Smooth muscle cell of the brain vasculature (primary cell): ENCODE measurements at places on chromosomes 1 and 21.

DNA sequence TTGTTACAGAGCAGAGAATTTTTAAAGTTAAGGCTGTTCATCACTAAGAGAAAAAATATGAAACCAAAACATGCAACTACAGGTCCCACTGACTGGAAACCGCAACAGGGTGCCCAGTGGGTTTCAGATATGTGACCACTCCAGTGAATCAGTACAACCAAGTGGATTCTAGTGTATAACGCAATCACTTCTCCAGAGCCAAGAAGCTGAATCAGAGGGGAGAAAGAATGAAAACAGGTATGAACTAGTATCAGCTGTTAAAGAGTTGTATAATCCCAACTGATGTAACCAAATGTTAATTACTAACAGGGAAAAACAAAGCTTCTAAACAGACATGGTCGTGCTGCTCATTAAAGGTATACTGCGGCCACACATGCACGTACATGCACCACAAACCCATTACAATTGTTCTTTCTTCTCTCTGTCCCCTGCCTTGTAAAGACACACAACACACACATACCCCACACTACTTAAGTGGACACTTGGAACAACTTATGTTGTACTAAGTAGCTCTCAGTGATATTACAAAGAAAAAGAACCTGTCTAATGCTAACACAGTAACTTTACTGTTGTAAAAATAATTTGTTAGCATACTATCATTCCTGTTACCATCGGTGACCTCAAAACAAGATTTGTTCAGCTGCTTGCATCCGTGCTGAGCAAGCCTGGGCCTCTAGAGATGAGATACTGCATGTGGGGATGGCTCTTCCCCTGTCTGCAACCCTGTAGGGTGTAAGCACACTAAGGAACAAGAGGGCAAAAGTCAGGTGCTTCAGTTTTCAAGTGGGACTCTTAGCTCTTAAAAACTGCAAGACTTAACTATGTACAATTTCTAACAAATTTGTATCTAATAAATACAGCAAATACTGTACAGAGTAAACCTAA is 74.2 kb downstream of the PTPN14 start:
- DNase-seq: peak; percentile 72

DNA sequence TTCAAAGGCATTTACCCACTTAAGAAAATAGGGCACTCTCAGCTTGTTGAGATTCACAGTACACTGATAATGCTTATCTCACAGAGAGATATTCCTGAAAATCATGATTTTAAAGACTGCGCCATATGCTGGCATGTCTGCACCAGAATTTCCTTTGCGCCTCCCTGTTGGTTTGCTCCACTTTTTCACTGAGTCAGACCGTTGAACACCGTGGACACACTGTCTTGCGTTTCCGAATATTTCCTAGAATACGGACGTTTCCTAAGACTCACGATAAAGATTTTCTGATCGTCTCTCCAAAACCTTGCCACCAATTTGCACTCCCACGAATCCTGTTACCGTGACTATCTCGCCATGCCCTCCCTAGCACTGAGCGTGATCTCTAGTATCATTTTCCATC is 497 bp upstream of the C1orf115 start:
- DNase-seq: no peak

DNA sequence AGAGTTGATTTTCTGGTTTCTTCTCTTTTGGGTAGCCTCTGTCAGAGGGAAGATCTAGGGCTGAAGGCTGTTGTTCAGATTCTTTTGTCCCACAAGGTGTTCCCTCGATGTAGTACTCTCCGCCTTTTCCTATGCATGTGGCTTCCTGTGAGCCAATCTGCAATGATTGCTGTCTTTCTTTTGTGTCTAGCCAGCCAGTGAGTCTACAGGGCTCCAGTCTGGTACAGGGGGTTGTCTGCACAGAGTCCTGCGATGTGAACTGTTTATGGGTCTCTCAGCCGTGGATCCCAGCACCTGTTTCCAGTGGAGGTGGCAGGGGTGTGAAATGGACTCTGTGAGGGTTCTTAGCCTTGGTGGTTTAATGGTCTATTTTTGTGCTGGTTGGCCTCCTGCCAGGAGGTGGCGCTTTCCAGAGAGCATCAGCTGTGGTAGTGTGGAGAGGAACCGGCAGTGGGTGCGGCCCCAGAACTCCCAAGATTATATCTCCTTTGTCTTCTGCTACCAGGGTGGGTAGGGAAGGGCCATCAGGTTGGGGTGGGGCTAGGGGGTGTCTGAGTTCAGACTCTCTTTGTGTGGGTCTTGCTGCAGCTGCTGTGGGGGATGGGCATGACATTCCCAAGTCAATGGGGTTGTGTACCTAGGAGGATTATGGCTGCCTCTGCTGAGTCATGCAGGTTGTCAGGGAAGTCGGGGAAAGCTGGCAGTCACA is 81.3 kb upstream of the C21orf91 start:
- DNase-seq: no peak

DNA sequence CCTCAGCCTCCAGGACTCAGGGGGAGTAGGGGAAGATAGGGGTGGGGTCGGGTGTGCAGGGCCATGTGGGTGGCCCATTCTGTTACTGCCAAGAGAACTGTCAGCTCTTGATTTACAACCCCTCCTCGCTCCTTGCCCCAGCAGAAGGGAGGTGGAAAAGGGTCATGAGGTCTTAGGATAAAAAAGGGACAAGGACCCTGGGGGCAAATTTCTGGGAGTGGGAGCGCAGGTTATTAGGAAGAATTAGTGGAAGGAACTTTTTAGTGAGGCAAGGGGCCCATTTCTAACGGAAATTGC is 812 bp downstream of the FAM110D start:
- DNase-seq: no peak

DNA sequence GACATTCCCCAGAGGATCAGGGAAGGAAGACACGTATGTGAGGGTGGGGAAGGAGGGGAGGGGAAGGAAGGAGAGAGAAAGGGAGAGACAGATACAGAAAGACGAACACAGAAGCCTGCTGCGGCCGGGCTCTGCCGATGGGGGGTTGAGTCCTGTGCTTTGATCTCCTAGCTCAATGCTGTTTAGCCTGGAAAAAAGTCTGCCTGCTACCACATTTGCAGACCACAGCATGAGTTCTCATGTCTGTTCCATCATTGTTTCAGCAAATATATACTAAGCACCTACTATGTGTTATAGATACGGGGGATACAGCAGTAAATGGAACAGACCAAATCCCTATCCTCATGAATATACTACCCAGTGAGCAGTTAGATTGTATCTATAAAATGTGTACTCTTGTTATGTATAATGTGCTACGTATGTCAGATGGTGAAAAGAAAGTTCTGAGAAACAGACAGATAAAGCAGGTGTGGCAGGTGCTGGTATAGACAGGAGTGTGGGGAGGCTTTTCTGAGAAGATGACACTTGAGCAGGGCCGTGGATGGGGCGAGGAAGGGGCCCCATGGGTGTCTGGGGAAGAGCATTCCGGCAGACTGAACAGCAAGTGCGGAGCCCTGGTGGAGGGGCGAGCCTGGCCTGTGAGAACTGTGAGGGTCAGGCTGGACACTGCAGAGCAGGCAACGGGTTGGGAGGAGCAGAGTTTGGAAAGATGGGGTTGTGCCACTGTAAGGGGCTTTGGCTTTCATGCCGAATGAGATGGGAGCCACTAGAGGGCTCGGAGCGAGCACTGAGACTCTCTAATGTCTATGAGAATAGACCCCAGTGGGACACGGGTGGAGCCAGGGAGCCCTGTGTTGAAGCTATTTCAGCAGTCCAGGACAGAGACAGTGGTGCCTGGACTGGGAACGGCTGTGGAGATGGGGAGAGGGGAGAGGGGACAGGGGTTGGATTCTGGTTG is 34.1 kb downstream of the KIAA1614 start:
- no peak for DNase-seq

- DNase-seq: no peak
Measured at GRCh38 chr1:238465449-238465848, 574.7 kb upstream of the ZP4 start.

DNA sequence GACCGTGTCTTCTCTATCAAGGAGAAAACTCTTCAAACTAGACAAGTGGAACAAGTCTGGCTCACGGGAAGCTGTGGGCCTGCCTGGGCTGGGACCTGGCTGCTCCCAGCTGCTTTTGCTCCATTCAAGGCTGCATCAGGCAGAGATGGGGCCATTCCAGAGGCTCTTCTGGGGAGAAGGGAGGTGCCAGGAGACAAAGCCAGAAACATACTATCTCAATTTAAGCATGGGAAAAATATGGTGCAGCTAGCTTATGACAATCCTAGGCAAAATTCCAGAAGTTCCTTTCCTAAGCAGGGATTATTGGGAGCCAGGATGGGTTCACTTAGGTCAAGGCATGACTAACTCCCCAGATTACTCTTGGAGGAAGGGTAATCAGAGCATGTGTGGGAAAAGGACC is 90.8 kb upstream of the SLC2A1 start:
- DNase-seq: no peak

DNA sequence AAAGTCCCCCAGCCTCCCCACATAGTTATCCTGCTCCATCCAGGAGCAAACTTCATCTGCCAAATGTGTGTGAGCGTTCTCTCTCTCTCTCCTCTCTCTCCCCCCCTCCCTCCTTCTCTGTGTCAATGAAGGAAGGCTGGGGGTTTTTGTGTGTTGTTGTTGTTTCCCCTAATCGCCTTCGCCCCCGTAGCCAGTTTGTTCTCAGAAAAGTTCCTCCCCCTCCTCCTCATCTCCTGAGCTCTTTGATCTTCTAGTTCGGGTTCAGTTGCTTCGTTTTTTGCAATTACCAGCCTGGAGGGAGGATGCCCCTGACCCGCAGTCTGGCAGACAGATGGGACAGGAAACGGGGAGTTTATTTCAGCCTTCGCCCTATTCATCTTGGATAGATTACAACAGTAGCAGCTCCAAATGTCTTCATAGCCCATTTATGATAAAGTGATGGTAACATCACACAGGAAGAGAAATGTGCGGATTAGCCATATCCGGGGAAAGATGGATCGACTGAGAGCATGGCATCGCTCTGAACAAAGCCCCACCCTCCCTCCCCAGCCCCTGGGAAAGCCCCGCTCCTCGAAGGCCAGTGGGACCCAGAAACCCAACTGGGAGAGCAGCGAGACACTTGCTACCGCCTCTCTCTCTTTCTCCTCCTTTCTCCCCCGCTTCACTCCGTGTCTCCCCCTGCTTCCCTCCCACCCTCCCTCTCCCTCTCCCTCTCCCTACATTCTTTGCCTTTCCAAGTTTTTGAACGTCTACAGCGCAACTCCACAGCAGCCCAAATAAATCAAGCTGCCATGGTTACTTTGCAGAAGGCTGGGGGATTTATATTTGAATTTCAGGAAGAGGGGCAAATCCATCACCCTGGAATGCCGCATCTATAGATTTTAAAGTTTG is 139.7 kb upstream of the ARHGEF16 start:
- DNase-seq: no peak

DNA sequence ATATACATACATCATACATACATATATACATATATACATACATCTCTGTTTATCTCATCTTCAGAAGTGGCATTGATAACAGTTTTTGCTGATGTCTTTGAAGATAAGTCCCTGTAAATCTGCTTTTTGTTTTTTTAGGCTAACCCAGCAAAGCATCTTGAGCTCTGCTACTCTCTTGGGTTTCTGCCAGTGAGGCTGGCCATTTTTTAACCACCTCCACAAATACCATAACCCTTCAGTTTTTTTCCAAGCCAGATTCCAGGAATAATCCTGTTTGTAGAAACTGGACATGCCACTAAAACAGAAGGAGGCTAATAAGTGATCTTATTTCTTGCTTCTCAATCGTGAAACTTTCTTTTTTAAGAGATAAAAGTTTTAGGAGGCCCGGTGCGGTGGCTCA is 21.6 kb downstream of the SDHC start:
- DNase-seq: no peak

- no peak for DNase-seq
Measured at GRCh38 chr21:16504281-16504680, 774.5 kb downstream of the USP25 start.

DNA sequence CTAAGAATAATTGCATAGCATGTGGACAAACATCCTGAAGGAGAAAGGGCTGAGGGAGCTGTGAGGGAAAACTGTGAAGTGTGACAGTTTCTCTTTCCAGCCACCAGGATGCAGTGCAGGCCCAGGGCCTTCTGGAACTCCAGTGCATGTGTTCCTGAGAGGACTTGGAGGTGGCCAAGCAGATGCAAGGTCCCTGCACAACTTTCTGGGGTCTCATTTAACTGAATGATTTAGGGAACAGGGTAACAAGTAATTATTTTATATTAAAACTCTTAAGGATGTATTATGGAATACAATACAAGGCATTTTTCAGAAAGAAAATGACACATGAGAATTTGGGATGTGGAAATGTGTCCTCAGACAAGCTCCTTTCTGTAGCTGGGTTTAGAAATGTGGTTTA is 61.2 kb upstream of the MCOLN3 start:
- DNase-seq: peak; percentile 21

- no peak for DNase-seq
Measured at GRCh38 chr1:150778409-150778808, 12.8 kb upstream of the CTSS start.

- no peak for DNase-seq
Measured at GRCh38 chr1:245294020-245294419, 139.2 kb downstream of the KIF26B start.

GRCh38 chr21:18630446-18630845 is 226.9 kb upstream of the TMPRSS15 start:
- no peak for DNase-seq

GRCh38 chr1:219324629-219325367 is 151.1 kb downstream of the LYPLAL1 start:
- DNase-seq: no peak

GRCh38 chr1:11204396-11205190 is 15.4 kb downstream of the ANGPTL7 start:
- DNase-seq: no peak

DNA sequence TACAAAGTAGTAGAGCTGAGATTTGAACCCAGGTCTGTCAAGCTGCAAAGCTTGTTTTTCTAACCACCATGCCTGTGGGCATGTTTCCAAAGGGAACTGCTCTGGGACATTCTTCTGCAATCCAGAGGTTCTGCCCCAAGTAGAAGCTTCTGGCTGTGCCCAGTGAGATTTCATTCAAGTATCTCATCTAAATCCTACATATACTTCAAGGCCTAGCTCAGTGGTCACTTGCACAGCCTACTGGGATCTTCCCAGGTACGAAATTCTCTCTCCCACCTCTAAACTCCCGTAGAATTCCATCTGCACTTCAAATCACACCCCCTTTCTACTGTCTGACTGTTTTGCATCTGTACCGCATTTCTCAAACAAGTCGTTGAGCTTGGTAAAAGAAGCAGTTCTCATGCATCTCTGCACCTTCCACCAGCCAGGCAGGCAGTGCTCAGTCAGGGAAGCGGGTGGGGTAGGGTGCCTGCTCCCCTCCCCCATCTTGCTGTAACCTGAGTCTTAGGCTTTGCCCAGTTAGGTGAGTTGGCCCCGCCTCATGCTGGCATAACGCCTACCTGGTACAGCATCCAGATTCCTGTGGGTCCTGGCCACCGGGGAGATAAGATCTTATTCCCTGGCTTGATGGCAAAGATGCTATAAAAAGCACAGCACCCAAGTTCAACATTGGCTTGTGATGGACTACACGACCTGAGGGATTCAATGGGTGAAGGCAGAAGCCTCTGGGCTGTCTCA is 13.5 kb downstream of the SLC9A1 start:
- DNase-seq: no peak
